Gastrocnemius medialis (tissue), 4 donors: ENCODE measurements at places on chromosomes 6 and 20. TPM values are rescaled to one million over a fixed set of nuclear protein-coding genes. Genes with fewer than 3 reads are reported as not detected.
A peak's percentile ranks its signal among the peaks of the same experiment; 100 is the strongest.

DNA sequence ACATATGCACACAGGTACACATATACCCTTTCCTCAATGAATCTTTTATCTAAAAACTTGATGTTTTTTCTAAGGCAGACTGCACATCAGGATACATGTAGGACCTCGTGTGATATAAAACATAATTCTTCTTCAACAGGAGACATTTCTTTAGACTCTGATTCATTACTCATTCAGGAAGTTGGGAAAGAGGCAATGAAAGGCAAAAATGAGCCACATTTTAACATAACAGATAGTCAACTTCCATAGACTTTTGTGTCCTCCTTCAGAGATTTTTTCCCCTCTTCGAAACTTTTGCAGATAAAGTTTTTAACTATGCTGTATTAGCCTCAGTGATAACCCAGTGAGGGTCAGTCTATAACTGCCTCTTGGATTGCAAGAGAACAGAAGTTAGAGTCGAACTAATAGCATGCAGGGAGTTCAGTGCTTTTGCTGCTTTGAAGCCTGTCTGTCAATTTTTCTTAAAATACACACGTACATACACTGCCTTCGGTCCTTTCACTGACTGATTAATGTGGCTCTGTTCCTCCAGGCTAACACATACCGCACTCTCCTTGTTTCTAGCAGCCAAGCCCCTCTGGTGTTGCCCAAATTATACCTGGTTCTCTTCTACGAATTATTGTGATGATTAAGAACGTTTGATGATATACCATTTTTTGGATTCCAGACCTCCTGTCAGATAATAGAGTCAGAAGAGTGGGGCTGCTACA lies 562.5 kb upstream of the MAP3K7 start:
- H3K27ac ChIP-seq, result no peak overlapping the region
- DNase-seq, result no peak
- H3K4me3 ChIP-seq, result no peak overlapping the region
- no peaks in the 10 kb centered on the region for H3K36me3 ChIP-seq

GRCh38 chr6:130178692-130179091 lies 44.1 kb downstream of the SAMD3 start:
- no peak for DNase-seq
- no peaks in the 10 kb centered on the region for H3K27me3 ChIP-seq
- no peak overlapping the region for H3K4me3 ChIP-seq
- no peak overlapping the region for H3K27ac ChIP-seq
- no peaks in the 10 kb centered on the region for H3K4me1 ChIP-seq

DNA sequence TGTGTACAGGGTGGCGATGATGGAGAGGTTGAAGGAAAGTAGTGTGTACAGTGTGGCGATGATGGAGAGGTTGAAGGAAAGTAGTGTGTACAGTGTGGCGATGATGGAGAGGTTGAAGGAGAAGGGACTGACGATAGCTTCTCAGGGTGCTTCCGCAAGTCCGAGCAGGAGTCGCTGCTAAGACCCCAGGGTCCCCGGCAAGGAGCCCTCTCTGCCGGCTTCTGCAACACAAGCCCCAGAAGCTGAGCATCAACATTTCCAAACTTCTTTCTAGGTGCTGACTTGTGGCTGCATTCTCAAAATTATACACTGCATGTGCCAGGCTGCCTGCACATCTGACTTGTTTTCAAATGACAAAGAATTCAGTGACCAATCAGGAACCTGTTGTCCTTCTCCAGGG lies 47.8 kb upstream of the NXT1 start:
- no peaks in the 10 kb centered on the region for H3K4me1 ChIP-seq
- H3K4me3 ChIP-seq, result no peak overlapping the region
- no peak overlapping the region for H3K27ac ChIP-seq
- no peak for DNase-seq
- H3K36me3 ChIP-seq, result no peaks in the 10 kb centered on the region
- no peaks in the 10 kb centered on the region for H3K27me3 ChIP-seq

DNA sequence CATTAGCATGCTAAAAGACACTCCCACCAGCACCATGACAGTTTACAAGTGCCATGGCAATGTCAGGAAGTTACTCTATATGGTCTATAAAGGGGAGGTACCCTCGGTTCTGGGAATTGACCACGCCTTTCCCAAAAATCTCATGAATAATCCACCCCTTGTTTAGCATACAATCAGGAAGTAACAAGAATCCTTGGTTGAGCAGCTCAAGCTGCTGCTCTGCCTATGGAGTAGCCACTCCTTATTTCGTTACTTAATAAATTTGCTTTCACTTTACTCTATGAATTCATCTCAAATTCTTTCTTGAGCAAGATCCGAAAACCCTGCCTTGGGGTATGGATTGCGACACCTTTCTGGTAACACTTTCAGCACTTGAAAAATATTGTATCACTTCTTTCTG lies 243.0 kb downstream of the BMP2 start:
- H3K36me3 ChIP-seq, result no peaks in the 10 kb centered on the region
- no peaks in the 10 kb centered on the region for H3K4me1 ChIP-seq
- no peak overlapping the region for H3K27ac ChIP-seq
- no peaks in the 10 kb centered on the region for H3K27me3 ChIP-seq
- no peak for DNase-seq
- no peak overlapping the region for H3K4me3 ChIP-seq

- H3K4me3 ChIP-seq, result no peak overlapping the region
- peaks cover 80% of the 10 kb centered on the region for H3K36me3 ChIP-seq
- H3K4me1 ChIP-seq, result no peaks in the 10 kb centered on the region
- no peak for DNase-seq
- H3K27ac ChIP-seq, result no peak overlapping the region
- H3K27me3 ChIP-seq, result no peaks in the 10 kb centered on the region
These were observed 19.8 kb downstream of the NFYA start for GRCh38 chr6:41092421-41093140.

GRCh38 chr6:1923449-1923848 lies 313.7 kb downstream of the FOXC1 start:
- no peak overlapping the region for H3K27ac ChIP-seq
- H3K4me3 ChIP-seq, result no peak overlapping the region
- no peaks in the 10 kb centered on the region for H3K27me3 ChIP-seq
- no peak for DNase-seq
- no peaks in the 10 kb centered on the region for H3K36me3 ChIP-seq

DNA sequence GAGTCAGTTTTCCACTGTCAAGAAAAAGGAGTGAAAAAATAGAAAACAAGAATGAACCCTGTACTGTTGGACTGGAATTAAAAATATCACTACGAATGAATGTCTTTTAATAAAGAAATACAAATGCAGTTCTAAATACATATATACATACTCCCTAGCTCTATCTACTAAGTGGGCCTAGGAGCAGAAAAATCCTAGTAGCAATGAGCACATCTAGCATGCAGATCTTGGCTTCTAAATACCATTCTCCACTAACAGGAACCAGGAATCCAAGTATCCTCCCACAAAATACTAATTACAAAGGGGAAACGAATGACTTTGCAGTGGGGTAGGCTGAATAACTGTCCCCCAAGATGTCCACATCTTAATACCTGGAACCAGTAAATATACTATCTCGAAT lies 25.4 kb downstream of the SEC63 start:
- H3K4me3 ChIP-seq, result no peak overlapping the region
- H3K27me3 ChIP-seq, result no peaks in the 10 kb centered on the region
- DNase-seq, result no peak
- H3K4me1 ChIP-seq, result no peaks in the 10 kb centered on the region
- H3K27ac ChIP-seq, result no peak overlapping the region

DNA sequence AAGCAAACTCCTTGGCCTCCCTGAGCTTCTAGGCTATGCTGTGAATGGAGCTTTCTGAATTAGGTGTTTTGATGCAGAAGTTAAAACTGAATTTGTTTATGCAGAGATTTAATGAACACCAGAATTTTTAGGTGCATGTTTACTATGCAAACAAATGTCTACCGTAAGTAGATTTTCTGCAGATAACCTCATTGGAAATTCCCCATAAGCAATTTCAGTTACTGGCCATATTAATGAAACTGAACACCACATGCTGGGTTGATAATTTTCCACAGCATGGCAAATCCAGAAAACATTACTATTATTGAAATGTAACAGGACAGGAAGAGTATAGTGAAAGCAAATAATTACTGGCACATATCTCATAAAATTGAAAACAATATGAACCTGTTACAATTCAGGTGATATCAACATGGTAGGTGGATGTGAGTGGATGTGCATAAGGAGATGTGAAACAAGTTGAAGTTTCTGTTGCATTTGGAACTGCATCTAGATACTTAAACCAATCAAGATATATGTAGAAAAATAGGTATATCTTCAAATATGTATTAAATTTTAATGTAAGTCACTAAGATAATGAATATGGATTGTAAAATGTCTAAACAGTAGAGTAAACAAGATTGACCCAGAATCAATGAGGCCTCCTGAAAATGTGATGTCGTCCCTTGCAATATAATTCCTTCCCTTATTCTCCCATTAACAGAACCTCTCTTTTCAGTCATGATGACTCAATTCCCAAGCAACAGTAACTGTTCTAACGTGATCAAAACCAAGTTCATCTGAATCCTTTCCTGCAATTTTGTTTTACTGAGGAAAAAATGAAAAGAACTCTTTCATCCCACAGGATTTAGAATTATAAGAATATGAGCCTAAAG lies 11.0 kb downstream of the PTCHD4 start:
- H3K4me1 ChIP-seq, result no peaks in the 10 kb centered on the region
- no peak for DNase-seq
- no peak overlapping the region for H3K4me3 ChIP-seq
- H3K27ac ChIP-seq, result no peak overlapping the region

- no peaks in the 10 kb centered on the region for H3K4me1 ChIP-seq
- DNase-seq, result no peak
- H3K36me3 ChIP-seq, result no peaks in the 10 kb centered on the region
- no peak overlapping the region for H3K4me3 ChIP-seq
- H3K27me3 ChIP-seq, result no peaks in the 10 kb centered on the region
- no peak overlapping the region for H3K27ac ChIP-seq
These were observed 51.0 kb upstream of the ASIP start for GRCh38 chr20:34190262-34190661.

DNA sequence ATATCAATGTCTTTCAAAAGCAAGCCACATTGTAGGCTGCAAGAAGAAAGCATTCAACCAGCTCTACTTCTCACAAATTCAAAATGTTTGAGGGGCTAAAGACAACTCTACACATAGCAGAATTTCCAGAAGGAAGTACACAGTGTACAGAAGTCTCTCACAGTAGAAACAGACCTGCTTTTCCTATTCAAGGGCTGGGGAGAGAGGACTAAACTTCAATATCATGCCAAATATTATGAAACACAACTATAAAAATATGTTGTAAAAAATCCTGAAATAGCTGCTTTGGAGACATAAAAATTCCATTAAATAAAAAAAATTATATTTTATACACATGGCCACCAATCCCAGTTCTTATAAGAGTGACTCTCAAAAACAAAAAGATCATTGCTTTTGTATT lies 70.8 kb upstream of the IPCEF1 start:
- no peaks in the 10 kb centered on the region for H3K27me3 ChIP-seq
- H3K4me1 ChIP-seq, result no peaks in the 10 kb centered on the region
- no peak overlapping the region for H3K4me3 ChIP-seq

DNA sequence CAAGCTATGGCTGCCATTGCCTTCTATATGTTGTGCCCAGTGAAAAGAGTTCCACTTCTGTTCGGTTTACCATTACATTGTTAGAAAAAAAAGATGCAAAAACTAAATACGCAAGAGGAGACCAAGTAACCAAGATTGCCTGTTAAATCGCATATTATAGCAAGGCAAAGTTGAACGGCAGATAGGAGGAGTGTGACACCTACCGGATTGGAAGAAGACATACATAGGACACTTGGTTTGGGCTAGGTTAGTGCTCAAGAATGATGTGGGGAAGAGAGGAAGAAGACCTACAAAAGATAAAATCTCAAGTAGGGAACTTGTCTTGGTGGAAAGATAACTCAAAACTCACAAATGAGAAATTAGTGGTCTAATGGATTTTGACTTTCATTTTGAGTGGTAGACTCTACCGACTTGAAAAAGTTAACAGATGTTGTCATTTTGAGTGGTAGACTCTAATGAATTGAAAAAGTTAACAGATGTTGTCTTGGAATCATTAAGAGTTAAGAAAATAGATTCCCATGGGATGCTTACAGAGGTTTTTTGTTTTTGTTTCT lies 95.5 kb downstream of the F13A1 start:
- H3K4me1 ChIP-seq, result no peaks in the 10 kb centered on the region
- H3K27me3 ChIP-seq, result no peaks in the 10 kb centered on the region
- no peaks in the 10 kb centered on the region for H3K36me3 ChIP-seq

- H3K4me1 ChIP-seq, result peaks cover 28% of the 10 kb centered on the region
- DNase-seq, result peak; percentile 54
- H3K4me3 ChIP-seq, result no peak overlapping the region
These were observed 62.9 kb downstream of the MRPL14 start for GRCh38 chr6:44064089-44064947.

GRCh38 chr6:38179300-38179699 lies 359.8 kb downstream of the ZFAND3 start:
- no peak overlapping the region for H3K27ac ChIP-seq
- H3K4me3 ChIP-seq, result no peak overlapping the region
- no peak for DNase-seq
- no peaks in the 10 kb centered on the region for H3K27me3 ChIP-seq

- H3K4me3 ChIP-seq, result no peak overlapping the region
- no peaks in the 10 kb centered on the region for H3K27me3 ChIP-seq
- no peaks in the 10 kb centered on the region for H3K36me3 ChIP-seq
These were observed 176.6 kb downstream of the PKHD1 start for GRCh38 chr6:51910851-51911250.

GRCh38 chr20:906001-906520 lies 10.1 kb downstream of the ANGPT4 start:
- H3K36me3 ChIP-seq, result no peaks in the 10 kb centered on the region
- H3K4me3 ChIP-seq, result no peak overlapping the region
- no peaks in the 10 kb centered on the region for H3K27me3 ChIP-seq
- no peak overlapping the region for H3K27ac ChIP-seq

DNA sequence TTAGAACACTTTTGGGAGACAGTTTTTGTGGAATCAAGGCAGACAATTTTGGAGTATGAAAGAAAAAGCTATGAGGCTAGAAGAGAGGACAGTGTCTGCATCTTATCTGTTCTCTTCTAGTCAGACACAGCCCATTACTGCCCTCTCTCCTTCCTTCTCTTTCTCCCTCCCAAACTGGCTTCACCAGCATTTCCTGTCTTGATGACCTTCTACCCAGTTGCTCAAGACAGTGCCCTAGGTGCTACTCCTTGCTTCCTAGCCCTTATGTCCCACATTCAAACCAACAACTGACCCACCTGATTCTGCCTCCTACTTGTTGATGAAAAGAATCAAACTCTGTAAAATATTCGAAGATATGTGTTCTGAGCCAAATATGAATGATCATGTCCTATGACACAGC lies 116.4 kb upstream of the RIPOR2 start:
- H3K27ac ChIP-seq, result no peak overlapping the region
- H3K36me3 ChIP-seq, result no peaks in the 10 kb centered on the region
- no peaks in the 10 kb centered on the region for H3K4me1 ChIP-seq
- H3K4me3 ChIP-seq, result no peak overlapping the region
- no peak for DNase-seq
- no peaks in the 10 kb centered on the region for H3K27me3 ChIP-seq

- no peak overlapping the region for H3K4me3 ChIP-seq
- H3K27me3 ChIP-seq, result no peaks in the 10 kb centered on the region
- H3K27ac ChIP-seq, result no peak overlapping the region
- no peaks in the 10 kb centered on the region for H3K36me3 ChIP-seq
- H3K4me1 ChIP-seq, result no peaks in the 10 kb centered on the region
- DNase-seq, result no peak
These were observed 7.9 kb downstream of the GPLD1 start for GRCh38 chr6:24481449-24481848.

MCHR2 gene
- not detected for total RNA-seq

F13A1 gene
- total RNA-seq, result 19.9 TPM

PTCHD4 gene
- 0.15 TPM for total RNA-seq

SLC2A4RG gene
- total RNA-seq, result 32.9 TPM
